ENCODE measurements at places on chromosomes 11 and 22.

DNA sequence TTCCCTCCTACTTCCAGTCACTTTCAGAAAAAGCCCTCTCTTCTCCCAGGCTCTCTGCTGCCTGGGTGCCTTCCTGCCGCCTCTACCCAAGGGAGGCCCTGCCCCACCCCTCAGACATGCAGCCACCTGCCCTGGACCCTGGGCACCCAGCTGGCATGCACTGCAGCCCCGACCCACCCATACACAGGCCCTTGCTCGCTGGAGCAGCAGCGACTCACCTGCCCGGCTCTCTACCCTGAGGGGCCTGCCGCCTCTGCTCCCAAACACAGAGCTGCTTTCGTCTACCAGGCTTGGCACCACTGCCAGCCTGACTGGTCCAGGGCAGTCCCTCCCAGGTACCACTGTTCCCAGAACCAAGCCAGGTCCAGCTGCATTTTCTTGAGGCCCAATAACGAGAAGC lies 1.2 kb upstream of the TSSK2 start:
- DNase-seq = no peak

- no peak for DNase-seq
Measured at GRCh38 chr11:94731880-94732601, 36.1 kb upstream of the AMOTL1 start.

GRCh38 chr11:28878025-28878424 lies 769.8 kb downstream of the METTL15 start:
- no peak for DNase-seq

GRCh38 chr11:65791719-65792213 lies 4.9 kb downstream of the OVOL1 start:
- peak; percentile 35 for DNase-seq

GRCh38 chr11:79342236-79342635 lies 98.6 kb downstream of the TENM4 start:
- DNase-seq = no peak

GRCh38 chr11:130301002-130301401 lies 13.7 kb downstream of the ZBTB44 start:
- DNase-seq = no peak

DNA sequence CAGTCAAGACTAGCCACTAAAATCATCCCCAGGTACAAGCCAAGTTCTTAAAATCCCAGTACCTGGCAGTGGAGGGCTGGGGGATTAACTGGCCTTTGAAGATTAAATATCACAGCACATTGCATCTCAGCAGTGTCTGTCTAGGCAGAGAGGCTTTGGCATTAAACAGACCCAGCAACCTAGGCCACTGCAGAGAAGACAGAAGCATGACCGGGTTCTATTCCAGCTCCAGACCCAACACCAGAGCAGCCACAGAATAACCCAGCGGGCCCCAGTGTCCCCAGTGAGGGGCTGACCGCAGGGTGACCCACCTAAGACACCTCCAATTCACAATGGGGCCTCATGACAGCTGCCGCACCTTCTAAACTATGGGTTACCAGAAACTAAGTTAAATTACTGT lies 88.2 kb downstream of the SHANK2 start:
- no peak for DNase-seq

DNA sequence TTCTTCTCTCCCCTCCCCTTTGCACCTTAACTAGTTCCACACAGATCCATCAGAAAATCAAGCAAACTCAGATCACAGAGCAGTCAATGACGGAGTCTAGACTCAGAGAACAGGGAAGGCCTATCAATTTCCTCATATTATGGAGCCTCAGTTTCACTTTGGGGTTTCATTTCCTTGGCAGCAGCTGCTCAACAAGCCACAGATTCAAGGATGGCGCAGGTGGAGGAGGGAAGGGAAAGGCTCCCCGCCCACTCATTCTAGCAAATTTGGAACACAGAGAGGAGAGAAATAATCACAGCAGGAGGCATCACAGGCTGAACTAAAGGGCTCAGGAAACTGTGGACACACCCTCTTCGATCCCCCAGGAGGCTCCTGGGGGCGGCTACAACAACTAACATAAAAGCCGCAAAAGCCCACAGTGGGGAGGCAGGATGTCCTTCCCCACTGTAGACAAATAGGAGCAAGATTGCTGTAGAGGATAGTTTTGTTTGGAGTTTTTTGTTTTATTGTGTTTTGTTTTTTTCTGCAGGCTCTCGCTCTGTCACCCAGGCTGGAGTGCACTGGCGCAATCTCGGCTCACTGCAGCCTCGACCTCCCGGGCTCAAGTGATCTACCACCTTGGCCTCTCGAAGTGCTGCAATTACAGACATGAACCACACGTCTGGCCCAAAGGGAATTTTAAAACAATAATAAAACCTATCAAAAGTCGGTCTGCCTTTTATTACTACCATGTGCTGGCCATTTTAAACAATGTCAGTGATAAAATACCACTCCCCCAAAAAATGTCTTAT lies 3.4 kb downstream of the PLAAT3 start:
- no peak for DNase-seq

DNA sequence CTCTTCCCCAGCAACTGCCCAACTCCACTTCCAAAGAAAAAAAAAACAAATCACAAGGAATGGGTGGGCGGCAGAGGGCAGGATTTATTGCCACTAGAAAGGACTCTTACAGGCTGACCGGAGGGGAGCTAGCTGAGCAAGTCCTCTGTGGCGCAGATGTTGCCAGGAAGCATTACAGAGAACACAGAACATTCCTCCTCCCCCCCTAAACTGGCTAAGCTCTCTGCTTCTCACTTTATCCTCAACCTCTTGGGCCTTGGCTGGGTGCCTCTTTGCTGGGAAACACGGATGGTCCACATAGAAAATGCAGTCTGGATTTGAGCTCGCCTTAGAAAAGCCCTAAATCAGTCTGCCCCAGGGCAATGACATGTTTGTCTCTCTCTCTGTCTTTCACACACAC lies 12.6 kb upstream of the FJX1 start:
- no peak for DNase-seq

DNA sequence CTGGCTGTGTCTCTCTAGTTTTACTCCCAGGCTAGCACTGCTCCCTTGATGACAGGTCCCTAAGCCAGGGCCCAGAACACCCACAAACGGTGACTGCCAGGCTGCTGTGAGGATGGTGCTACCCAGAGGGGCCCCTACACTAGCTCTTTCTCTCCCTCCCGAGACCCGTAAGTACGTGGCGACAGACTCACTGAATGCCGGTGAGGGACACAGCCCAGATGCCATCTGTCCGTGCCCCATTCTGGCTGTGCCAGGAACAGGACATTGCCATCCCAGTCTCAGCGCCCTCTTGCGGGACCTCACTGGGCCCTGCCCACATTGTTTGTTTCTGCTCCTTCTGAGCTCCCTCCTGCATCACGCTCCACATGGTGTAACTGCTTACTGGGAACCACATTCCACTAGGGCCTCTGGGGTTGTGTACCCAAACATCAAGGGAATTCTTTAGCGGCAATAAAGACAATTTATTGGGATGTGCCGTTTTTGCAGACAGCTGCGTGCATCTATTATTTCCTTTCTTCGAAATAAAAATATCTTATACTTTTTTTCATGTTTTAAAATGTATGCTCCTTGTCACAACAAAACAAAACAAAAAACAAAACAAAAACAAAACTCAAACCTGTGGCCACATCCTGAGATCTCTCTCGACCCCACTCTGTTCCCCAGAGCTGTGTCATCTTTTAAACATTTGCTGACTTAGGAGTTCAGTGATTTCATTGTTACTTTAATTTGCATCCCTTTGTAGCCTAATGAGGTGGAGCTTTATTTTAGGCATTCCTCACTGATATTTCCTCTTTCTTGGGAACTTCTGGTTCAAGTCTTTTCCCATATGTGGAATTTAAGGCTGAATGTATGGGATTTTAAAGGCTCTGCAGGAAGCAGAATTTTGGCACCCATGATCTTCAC lies 4.4 kb upstream of the TPCN2 start:
- DNase-seq = no peak

DNA sequence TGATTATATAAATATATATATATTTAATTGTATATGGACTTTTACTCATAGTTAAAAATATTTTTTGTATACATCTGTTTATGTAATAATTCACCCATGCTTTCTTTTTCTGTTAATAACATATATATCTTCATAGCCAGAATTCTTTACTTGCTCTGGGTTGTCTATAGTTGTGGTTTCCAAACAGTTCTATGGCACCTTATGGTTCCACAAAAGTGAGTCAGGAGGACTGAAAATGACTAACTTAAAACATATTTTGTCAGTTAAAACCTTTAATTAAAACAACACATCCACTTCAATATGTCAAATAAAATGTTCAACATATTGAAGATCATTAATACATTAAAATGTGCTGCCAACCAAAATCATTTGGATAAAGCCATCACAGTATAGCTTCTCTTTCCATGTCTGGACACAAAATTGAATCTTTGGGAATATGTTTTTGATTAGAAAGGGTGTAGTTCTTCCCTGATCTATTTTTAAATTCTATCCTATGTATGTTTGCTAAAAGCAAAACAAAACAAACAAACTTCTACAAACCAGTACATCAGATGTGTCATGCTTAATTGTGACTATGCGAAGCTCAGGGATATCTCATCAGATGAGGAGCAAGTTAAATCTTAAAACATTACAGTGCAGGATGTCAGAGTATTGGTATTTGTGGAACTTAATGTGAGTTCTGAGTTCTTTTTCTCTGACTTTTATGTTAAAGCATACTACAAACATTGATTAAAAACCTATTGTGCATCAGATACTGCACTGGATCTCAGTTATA lies 1488.4 kb upstream of the TENM4 start:
- DNase-seq = no peak

DNA sequence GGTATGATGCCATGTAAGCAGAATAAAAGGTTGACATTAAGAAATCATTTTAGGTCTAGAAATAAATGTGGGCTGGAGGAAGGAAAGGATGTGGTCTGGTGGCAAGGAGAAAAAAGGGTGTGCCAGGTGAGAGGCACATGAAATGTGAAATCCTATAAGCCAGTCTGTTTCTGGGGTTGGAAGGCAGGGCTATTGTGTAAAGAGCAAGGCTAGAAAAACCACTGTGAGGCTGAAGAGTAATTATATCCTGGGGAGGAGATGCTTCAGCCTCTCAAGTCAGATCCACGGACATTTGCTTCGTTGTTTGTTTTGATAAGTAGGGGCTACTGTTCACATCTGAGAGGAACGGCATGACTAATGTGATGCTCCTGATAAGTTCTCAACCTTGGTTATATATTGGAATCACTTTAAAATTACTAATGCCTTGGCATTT lies 77.5 kb upstream of the CTSC start:
- DNase-seq = no peak

- DNase-seq = no peak
Measured at GRCh38 chr22:26043031-26043430, 126.2 kb upstream of the SEZ6L start.

GRCh38 chr11:40306938-40307548 lies 1152.4 kb downstream of the LRRC4C start:
- no peak for DNase-seq

GRCh38 chr22:22928666-22929380 lies 41.2 kb downstream of the IGLL5 start:
- peak; percentile 89 for DNase-seq

GRCh38 chr22:43013355-43014315 lies 1.3 kb downstream of the PACSIN2 start:
- DNase-seq = no peak

DNA sequence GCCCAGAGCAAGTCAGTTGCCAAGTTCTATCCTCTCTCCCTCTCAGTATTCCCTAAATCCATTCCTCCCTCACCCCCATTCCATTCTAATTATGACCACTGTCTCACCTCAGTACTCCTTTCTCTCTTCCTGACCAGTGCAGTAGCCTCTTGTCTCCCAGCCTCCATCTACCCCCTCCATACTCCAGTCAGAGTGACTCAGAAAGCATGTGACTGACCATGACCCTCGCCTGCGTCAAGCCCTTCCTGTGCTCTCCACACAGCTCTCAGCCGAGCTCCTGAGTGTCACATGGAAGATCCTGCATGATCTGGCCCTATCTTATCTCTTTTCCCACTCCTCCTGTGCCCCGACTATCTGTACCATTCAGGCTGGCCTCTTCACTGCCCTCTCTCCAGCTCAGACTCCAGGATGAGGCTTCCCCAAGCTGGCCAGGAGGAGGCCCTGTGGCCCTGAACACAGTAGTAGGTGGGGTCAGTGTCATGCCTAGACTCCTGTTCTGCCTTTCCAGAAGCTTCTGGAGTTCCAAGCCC lies 42.6 kb downstream of the NEU3 start:
- DNase-seq = peak; percentile 81

DNA sequence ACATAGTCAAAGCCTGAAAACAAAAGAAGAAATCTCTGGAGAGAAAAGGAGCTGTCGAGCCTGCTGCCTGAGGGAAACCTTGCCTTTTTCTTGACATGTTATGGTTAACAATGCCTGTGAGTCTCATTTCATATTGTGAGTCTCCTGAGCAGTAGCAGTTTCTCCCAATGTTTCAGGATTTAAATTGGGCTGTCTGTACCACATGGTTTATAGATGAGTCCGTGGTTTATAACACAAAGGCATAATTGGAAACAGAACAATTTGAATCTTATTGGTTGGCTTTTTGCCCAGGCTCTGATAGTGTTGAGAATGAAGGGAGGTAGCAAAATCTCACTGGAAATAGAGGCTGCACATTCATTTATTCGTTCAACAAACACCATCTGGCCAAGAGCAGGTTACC lies 540.9 kb downstream of the RAB38 start:
- no peak for DNase-seq

DNA sequence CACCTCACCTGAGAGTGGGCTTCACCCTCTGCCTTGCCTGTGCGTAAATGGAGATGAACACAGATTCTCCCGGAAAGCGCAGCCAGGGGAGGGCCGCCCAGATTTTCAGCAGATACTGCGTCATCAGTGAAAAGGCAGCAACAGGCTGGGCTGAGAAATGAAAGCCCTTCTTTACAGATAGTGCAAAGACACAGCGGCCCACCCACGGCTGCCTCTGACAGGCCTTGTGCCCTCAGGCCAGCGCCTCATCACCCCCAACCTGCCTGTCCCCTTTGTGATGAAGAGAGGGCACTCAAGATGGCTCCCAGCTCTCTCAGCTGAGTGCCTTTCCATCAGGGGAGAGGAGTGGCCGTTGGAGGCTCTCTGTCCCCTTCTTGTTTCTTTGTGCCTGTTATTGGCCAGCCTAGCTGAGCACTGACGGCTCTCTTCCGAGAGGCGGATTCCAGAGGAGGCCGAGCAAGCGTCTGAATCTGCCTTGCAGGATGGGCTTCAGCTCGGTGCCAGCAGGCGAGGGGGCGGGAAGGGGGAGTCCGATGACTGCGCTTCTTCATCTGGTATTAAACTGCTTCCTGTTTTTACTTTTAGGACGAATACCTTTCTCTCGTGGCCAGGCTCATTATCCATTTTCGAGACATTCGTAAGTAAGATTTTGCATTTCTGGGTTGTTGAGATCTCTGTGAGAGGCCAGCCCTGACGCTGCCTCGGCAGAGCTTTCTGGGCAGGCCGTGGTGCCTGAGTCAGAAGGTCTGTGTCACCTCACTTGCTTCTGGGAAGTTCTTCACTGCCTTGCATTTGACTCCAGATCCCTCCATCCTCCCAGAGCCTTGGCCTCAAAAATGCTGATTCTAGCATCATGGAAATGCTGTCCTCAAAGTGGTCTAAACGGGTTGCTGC lies 43.7 kb downstream of the MED15 start:
- no peak for DNase-seq

GRCh38 chr11:112392904-112393303 lies 132.2 kb upstream of the PLET1 start:
- DNase-seq = no peak

GRCh38 chr11:43880640-43881159 lies at the start of gene ALKBH3:
Gene ALKBH3, plus strand, starts transcription at chr11:43880831. Its CDS starts 1,822 bp downstream, at chr11:43882653.
- peak; percentile 76 for DNase-seq

Measured in CMK (cell line).